Upper lobe of left lung (tissue), 6 donors: ENCODE measurements at places on chromosomes 13 and 19. TPM values are rescaled to one million over a fixed set of nuclear protein-coding genes. Genes with fewer than 3 reads are reported as not detected.

RFPL4AL1 gene
- total RNA-seq = not detected

GRCh38 chr19:44949550-44949949, 3.7 kb downstream of the APOC2 start:
- no peaks in the 10 kb centered on the region for H3K27me3 ChIP-seq
- H3K27ac ChIP-seq = no peak overlapping the region
- no peak overlapping the region for H3K4me3 ChIP-seq
- H3K4me1 ChIP-seq = peaks cover 9% of the 10 kb centered on the region

EID2B gene
- 2.3 TPM for total RNA-seq

DNA sequence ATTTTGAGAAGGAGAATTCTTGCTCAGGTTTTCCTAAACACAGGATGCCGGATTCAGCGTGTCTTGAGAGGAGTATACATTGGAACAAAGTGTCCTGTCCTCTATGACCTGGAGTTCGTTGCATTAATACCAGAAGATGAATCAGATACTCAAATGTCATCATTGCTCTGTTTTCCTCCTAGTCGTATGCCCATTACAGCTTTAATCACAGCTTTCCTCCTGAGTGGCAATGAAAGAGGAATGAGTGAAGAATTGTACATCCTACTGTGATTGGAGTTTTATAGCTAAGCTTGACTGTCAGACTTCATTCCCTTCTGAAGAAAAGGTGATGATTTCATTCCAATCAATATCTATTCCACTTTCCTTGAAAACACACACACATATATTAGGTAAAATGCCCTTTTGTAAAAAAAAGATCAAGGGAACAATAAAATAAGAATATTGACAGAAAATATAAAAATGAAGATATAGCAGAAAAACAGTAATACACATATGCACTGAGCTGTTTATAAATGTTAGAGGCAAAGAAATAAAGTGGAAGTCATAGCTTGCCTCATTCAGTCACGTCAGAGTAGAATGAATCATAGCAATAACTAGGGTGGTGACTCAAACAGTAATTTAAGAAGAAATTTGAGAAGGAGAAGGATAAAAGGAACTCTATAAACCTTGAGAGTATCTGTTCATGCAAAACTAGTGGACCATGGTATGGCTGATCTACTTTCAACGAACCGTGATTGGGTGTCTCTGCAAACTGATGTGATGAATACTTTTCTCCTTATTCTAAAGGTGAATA, 501.5 kb downstream of the SUCLA2 start:
- DNase-seq = no peak
- H3K27ac ChIP-seq = no peak overlapping the region
- H3K4me1 ChIP-seq = no peaks in the 10 kb centered on the region
- H3K27me3 ChIP-seq = no peaks in the 10 kb centered on the region

GRCh38 chr13:50999641-51000040, 90.0 kb downstream of the RNASEH2B start:
- no peak overlapping the region for H3K27ac ChIP-seq
- H3K4me3 ChIP-seq = no peak overlapping the region
- no peak for DNase-seq

DNA sequence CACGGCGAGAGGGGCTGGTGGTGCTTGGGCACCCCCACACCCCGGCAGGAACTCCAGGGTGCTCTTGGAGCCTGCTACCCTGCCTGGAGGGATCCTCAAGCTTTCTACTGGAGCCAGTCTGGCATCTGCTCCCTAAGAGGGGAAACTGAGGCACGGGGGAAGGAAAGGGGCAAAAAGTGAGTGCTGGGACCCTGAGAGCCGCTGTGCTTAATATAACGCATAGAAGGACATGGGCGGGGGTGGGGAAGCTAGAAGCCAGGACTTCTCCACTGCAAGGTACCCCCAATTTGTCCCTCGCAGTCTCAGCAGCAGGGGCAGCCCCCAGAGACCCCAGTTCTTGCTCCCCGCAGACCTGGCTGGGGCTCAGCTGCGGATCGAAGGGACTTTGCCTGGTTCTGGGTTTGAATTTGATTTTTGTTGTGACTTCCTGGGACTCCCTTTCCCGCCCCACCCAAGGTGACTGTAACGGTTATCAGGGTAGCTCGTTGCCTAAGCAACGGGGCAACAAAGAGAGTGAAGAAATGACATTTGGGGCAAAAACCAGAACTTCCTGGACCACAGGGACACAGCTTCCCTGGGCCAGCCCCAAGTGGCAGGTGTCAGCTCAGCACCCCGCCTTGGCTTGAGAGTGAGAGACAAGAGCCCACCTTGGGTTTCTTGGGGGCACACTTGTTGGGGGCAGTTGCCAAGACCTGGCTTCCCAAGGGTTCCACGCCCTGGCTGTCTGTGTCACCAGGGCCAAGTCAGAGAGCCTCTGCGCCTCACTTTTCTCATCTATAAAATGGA, 638 bp downstream of the ADGRE5 start:
- peaks cover under 1% of the 10 kb centered on the region for H3K36me3 ChIP-seq
- peaks cover 74% of the 10 kb centered on the region for H3K4me1 ChIP-seq
- H3K27ac ChIP-seq = peak overlapping the region; percentile 92
- H3K27me3 ChIP-seq = no peaks in the 10 kb centered on the region
- DNase-seq = peak; percentile 77

GRCh38 chr13:42047561-42048341, 697 bp upstream of the DGKH start:
- peak; percentile 65 for DNase-seq
- no peaks in the 10 kb centered on the region for H3K27me3 ChIP-seq
- H3K36me3 ChIP-seq = no peaks in the 10 kb centered on the region
- H3K27ac ChIP-seq = peak overlapping the region; percentile 77

GRCh38 chr19:45173816-45174215, 4.2 kb downstream of the TRAPPC6A start:
- H3K4me1 ChIP-seq = peaks cover 38% of the 10 kb centered on the region
- H3K27ac ChIP-seq = no peak overlapping the region
- H3K36me3 ChIP-seq = no peaks in the 10 kb centered on the region
- no peak overlapping the region for H3K4me3 ChIP-seq

PLEKHA4 gene
- total RNA-seq = 34.9 TPM

GRCh38 chr19:14959263-14959662, 18.0 kb downstream of the OR7C2 start:
- H3K4me1 ChIP-seq = no peaks in the 10 kb centered on the region
- H3K4me3 ChIP-seq = no peak overlapping the region
- no peaks in the 10 kb centered on the region for H3K36me3 ChIP-seq
- DNase-seq = no peak
- no peak overlapping the region for H3K27ac ChIP-seq

- no peak overlapping the region for H3K4me3 ChIP-seq
- no peak for DNase-seq
- no peaks in the 10 kb centered on the region for H3K36me3 ChIP-seq
- no peaks in the 10 kb centered on the region for H3K27me3 ChIP-seq
- H3K27ac ChIP-seq = no peak overlapping the region
- H3K4me1 ChIP-seq = peaks cover 80% of the 10 kb centered on the region
Measured at GRCh38 chr13:113857531-113858195, 6.2 kb downstream of the GAS6 start.

DNA sequence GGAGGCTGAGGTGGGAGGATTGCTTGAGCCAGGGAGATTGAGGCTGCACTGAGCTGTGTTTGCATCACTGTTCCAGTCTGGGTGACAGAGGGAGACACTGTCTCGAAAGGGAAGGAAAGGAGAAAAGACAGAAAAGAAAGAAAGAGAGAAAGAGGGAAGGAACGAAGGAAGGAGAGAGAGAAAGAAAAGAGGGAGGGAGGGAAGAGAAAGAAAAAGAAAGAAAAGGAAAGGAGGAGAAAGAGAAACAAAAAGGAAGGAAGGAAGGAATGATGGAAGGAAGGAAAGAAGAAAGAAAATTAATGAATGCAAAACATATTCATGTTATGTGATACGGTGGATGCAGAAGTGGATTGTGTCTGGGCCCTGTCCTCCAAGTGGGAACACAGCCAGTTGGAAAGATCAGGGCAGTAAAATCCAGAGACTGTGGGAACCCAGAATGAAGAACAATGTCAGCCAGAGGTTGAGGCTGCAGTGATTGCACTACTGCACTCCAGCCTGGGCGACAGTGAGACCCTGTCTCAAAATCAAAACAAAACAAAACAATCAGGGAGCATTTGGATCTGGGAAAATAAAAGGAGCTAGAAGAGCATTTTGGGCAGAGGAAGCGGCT, 6.2 kb downstream of the PHLDB3 start:
- H3K27me3 ChIP-seq = no peaks in the 10 kb centered on the region
- no peak for DNase-seq
- no peak overlapping the region for H3K4me3 ChIP-seq
- H3K36me3 ChIP-seq = peaks cover 31% of the 10 kb centered on the region

FGF22 gene
- 0.91 TPM for total RNA-seq

- no peaks in the 10 kb centered on the region for H3K27me3 ChIP-seq
- no peak for DNase-seq
- no peaks in the 10 kb centered on the region for H3K4me1 ChIP-seq
- H3K27ac ChIP-seq = no peak overlapping the region
- H3K4me3 ChIP-seq = no peak overlapping the region
Measured at GRCh38 chr13:27524981-27525975, 74.9 kb upstream of the MTIF3 start.

GRCh38 chr13:30065181-30065580, 214.8 kb upstream of the UBL3 start:
- no peaks in the 10 kb centered on the region for H3K27me3 ChIP-seq
- no peak overlapping the region for H3K27ac ChIP-seq
- DNase-seq = no peak
- no peak overlapping the region for H3K4me3 ChIP-seq
- H3K36me3 ChIP-seq = no peaks in the 10 kb centered on the region

GRCh38 chr13:83248751-83249150, 633.5 kb downstream of the SLITRK1 start:
- H3K4me1 ChIP-seq = no peaks in the 10 kb centered on the region
- H3K4me3 ChIP-seq = no peak overlapping the region
- H3K27ac ChIP-seq = no peak overlapping the region
- H3K27me3 ChIP-seq = no peaks in the 10 kb centered on the region
- DNase-seq = no peak

DNA sequence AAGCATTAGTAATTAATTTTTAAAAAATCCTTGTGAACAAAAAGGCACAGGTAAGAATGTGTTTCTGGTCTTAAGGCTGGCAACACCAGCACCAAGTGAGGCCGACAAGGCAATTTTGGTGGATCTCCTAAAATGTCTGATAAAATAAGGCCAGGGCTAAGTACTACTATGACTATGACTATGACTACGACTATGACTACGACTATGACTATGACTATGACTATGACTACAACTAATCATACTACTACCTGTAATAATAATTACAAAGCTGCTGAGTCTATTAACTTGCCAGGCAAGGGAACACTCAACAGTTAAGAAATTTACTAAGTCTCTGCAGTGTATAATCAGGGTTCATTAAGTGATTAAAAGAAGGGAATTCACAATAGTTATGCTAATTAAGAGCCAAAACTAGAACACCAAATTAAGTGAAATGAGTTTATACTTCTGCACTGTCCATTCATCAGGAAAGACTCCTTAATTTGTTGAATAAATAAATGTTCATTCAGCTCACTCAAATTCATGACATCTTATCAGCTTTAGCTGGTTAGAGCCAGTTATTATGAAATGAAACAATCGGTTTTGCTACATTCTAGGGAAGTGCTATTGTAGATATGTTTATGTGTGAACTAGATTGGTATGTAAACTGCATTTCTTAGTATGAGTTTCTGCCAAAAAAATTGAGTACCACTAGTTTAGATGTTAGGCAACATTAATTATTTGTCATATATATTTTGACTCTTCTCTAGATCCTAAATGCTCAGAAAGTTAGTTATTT, 1626.2 kb upstream of the PCDH20 start:
- no peaks in the 10 kb centered on the region for H3K4me1 ChIP-seq
- no peak for DNase-seq
- no peaks in the 10 kb centered on the region for H3K36me3 ChIP-seq
- no peak overlapping the region for H3K27ac ChIP-seq
- H3K27me3 ChIP-seq = no peaks in the 10 kb centered on the region

- no peak overlapping the region for H3K4me3 ChIP-seq
- DNase-seq = no peak
- peaks cover 50% of the 10 kb centered on the region for H3K36me3 ChIP-seq
- H3K27me3 ChIP-seq = no peaks in the 10 kb centered on the region
- no peak overlapping the region for H3K27ac ChIP-seq
Measured at GRCh38 chr19:3012621-3013262, 16.3 kb downstream of the TLE2 start.

GRCh38 chr19:2247433-2248101, 1.6 kb upstream of the AMH start:
- peaks cover 39% of the 10 kb centered on the region for H3K4me1 ChIP-seq
- H3K4me3 ChIP-seq = no peak overlapping the region
- peaks cover 28% of the 10 kb centered on the region for H3K27me3 ChIP-seq
- no peak overlapping the region for H3K27ac ChIP-seq
- no peak for DNase-seq

MAST1 gene
- total RNA-seq = not detected

APOE gene
- 1,773 TPM for total RNA-seq

GRCh38 chr19:36605877-36606478, 865 bp downstream of the ZNF382 start:
- H3K36me3 ChIP-seq = no peaks in the 10 kb centered on the region
- peak overlapping the region; percentile 85 for H3K27ac ChIP-seq
- peaks cover 8% of the 10 kb centered on the region for H3K4me1 ChIP-seq
- no peaks in the 10 kb centered on the region for H3K27me3 ChIP-seq
- DNase-seq = no peak
- H3K4me3 ChIP-seq = peak overlapping the region; percentile 72

GRCh38 chr13:31191748-31192147, 8.0 kb upstream of the B3GLCT start:
- H3K4me1 ChIP-seq = no peaks in the 10 kb centered on the region
- no peak for DNase-seq
- H3K4me3 ChIP-seq = no peak overlapping the region
- no peaks in the 10 kb centered on the region for H3K36me3 ChIP-seq
- H3K27ac ChIP-seq = no peak overlapping the region

DNA sequence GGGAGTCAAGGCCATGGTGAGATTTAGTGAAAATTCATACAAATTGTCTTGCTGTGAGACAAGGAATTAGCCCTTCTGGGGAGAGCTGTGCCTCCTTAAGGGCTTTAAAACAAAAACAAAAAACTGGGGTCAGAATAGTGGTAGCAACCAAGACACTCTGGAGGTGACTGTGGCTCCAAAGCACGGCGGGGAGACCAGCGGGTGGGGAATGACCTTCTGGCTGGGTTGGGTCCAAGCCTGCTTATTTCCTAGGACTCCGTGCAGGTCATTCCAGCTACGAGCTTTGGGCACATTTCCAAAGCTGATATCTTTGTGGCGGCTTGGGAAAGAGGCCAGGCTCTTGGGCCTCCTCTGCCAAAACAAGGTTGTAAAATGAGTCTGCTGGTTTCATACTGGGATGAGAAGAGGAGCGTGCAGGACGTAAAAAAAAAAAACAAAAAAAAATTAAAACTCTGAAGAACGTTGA, 348.3 kb downstream of the UQCRFS1 start:
- H3K27ac ChIP-seq = no peak overlapping the region
- DNase-seq = no peak
- H3K4me1 ChIP-seq = peaks cover 5% of the 10 kb centered on the region
- H3K4me3 ChIP-seq = no peak overlapping the region

HMGB1 gene
- total RNA-seq = 240 TPM

DNA sequence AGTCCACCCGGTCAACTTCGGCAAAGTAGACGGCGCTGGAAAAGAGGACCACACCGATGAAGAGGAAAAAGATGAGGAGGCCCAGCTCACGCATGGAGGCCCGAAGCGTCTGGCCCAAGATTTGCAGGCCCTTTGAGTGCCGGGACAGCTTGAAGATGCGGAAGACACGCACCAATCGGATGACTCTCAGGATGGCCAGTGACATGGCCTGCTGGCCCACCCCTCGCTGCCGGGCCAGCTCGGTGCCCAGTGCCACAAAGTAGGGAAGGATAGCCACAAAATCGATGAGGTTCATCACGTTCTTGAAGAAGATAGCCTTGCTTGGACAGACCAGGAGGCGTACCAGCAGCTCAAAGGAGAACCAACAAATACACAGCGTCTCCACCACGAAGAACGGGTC, 2.1 kb downstream of the KCNA7 start:
- H3K4me1 ChIP-seq = peaks cover 18% of the 10 kb centered on the region
- DNase-seq = no peak
- H3K4me3 ChIP-seq = no peak overlapping the region

POU4F1 gene
- not detected for total RNA-seq
